ENCODE measurements at places on chromosomes 5 and 9. TPM values are rescaled to one million over a fixed set of nuclear protein-coding genes. Genes with fewer than 3 reads are reported as not detected.

The SLC6A3 gene
- not detected for total RNA-seq

The PCDHB2 gene
- total RNA-seq = 2.2 TPM

The PCDHGA11 gene
- 5.0 TPM for total RNA-seq

The SEMA6A gene
- 6.4 TPM for total RNA-seq

Data from left ventricle myocardium superior (tissue), 1 donor.